Hippocampal formation (tissue), 2 donors: ENCODE measurements at places on chromosomes 2 and 18.
A peak's percentile ranks its signal among the peaks of the same experiment; 100 is the strongest.

- no peak for DNase-seq
Measured at GRCh38 chr18:10265560-10266333, 188.7 kb upstream of the APCDD1 start.

DNA sequence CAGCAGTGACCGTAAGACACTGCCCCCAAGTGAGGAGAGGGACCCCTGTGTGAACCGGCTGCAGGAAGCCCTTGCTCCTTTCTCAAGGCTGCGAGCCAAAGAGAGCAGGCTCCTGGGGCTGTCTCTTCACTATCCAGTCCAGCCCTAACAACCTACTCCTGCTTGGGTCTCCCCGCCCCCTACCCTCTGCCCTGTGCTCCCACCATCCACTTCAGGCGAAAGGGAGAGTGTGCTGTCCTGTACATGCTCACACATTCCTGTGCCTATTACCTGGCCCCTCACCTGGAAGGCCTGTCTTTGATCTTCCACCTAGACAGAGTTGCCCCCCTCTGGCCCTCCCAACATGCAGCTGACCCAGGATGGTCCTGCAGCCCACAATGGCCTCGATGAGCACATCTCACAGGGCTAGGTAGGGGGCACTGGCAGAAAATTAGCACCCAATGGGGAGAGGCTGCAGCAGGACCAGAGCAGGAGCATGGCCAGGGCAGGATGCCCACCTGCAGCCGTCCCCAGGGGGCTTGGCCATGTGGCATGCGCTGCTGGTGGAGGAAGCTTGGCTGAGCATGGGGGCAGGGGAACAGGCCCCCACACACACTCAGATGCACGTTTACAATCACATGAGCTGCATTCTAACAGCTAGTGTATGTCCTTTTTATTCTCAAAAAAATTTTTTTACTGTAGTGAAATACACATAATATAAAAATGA is 93.5 kb downstream of the POLR1A start:
- no peak for DNase-seq

DNA sequence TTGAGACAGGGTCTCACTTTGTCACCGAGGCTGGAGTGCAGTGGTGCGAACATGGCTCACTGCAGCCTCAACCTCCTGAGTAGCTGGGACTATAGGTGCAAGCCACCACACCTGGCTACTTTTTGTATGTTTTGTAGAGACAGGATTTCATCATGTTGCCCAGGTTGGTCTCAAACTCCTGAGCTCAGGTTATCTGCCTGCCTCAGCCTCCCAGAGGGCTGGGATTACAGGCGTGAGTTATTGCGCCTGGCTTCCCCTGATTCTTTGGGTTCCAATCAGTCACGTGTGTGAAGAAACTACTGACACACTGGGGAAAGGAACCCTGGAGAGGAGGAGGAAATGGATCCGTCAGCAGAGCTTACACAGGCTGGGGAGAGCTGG is 22.3 kb upstream of the RAB10 start:
- no peak for DNase-seq

DNA sequence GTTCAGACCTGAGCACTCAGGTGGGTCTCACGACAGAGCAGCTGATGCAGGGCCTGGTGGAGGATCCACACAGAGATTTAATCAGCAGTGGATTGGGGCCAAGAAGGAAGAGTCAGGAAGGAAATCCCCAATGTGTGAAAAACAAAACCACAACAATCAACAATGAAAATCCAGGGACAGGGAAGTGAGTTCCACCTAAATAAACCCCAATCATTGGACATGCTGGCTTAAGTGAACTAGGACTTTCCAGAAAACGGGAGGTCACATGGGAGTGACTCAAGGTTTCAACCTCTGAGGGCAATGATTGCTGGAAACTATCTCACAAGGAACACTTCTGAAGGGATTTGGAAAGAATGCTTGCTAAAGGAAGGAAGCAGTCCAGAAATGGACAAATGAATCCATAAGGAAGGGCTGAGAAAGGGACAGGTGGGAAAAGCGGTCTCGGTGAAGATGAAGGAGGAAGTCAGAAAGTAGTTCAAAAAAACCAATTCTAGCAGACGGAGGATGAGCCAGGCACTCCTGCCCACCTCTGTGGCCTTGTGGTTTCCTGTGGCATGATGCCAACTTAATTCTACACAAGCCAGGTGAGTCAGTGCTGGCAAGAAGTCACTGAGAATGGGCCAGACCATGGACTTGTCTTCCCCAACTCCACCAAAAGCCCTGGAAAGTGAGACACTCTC is 15.4 kb upstream of the XDH start:
- no peak for DNase-seq

DNA sequence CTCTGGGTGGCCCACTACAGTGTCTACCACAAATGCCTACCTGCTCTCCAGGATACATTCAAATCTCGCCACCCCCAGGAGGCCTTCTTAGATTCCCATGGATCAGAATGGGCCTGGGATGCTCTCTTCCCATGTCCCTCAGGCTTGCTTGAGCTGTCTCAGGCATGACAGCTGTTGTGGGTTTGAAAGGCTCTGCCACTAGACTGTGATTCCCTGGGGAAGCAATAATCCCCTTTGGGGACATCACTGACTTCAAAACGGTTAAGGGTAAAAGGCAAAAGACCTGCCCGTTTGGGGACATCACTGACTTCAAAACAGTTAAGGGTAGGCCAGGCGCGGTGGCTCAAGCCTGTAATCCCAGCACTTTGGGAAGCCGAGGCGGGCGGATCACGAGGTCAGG is 35.8 kb upstream of the ZNF516 start:
- DNase-seq, result no peak

DNA sequence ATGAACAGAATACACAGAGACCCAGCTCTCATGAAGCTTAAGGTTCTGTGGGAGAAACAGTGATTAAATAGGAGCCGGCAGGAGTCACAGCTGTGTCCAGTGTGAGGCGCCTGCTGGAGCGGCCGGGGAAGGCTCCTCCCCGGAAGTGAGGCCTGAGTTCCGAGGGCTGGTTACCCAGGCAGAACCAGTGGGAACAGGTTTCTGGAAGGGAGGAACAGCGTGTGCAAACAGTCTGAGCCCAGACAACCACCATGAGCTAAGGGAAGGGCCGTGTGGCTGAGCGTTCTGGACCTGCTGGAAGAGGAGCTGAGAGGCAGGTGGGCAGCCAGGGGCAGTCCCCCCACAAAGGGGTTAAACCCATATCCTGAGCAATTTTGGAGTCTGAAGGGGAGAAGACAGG is 26.0 kb upstream of the NPAS2 start:
- no peak for DNase-seq

DNA sequence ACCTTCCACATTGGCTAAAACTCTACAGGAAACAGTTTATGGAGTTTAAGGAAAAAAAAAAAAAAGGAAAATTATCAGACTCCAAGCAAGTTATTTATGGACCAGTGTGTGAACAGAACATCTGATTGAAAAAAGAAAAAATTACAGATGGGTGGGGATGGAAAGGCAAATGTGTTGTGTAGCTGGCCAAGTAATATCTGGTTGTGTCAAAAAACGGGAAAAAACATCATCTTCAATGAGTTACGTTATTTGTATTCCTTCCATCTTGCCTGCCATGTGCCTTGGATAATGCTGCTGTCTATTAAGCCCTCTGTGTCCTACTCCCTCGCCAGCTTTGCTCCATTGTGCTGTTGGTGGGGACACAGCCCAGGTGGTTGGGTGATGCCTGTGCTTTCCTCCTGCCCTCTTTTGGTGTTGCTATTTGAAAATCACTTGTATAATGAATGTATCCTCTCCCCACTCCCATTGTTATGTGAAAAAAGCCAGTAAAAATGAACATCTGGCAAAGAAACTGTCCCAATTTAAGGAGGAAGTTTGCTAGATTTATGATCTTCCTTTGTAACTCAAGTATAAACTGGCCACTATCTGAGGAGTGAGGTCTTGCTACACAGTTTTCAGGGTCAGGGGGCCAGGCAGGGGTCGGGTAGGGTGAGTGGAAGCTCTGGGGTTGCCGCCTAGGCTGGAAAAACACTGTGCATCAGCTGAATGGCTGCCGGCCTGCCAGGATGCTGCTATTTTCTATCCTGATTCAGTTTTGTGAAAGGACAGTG is 155.9 kb downstream of the FMNL2 start:
- peak; percentile 63 for DNase-seq

DNA sequence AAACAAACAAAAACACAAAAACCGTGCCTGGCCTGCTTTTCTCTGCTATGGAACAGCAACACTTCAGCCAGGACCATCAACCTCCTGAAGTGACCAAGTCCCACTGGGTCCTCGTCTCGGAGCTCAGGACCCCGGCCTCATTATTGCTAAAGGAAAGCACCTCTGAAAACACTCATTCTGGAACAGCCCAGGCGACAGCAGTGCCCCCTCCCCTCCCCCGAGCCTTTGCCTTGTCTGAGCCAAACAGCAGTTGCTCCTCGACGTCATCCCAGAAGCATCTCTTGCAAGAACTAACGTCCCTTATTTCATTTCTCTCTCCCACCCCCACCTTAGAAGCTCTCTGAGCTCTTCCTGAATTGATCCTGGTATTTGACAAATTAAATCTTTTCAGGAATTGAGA is 27.4 kb downstream of the APCDD1 start:
- DNase-seq, result no peak

DNA sequence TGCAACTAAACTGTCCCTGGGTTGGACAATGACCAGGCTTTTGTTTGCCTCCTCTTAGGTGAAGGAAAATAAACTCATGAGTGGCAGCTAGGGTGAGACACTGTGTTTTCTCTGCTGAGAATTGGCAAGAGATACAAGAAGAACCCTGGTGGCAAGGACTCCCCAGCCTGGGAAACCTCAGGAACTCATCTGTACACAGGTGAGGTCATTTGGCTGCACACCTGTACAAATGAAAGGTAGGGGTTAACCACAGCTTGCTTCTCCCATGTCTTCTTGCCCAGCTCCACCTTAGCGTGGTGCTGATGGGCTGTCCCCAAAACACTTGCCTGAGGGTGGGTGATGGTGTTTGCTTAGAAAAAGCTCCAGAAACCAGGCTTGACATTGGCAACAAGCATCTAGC is 97.2 kb upstream of the FAM136A start:
- no peak for DNase-seq

GRCh38 chr2:162475661-162476060 is 131.7 kb downstream of the GCA start:
- peak; percentile 22 for DNase-seq

DNA sequence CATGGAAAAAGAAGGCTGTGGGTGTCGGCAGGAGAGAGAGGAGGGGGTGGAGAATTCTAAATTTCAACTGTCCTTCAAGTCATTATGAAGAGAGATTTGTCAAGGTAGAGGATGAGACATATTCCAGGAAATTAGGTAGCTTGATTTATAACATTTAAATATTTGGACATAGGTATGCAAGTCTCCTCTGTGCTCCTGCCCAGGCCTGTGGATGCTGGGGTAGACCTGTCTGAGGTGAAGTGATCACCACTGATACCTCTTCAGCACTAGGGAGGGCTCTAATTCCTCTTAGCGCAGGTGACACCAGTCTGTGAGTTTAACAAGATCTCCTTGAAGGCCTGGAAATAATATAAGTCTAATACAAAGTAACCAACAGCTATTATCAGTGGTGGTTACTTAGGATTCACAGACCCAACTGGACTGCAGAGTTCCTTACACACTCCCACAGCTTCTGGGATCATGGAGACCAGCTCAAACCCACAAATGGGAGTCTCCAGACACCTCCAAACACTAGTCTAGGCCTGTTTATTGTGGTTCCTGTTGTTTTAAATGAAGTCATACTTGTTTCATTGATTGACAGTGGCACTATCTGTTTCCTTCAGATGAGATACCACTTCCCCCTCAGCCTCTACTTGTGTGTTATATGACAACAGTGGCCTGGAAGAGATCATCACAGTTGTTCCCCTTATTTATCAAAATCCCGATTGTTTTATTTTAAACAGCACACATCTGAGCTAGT is 104.1 kb upstream of the ITPRID2 start:
- no peak for DNase-seq

DNA sequence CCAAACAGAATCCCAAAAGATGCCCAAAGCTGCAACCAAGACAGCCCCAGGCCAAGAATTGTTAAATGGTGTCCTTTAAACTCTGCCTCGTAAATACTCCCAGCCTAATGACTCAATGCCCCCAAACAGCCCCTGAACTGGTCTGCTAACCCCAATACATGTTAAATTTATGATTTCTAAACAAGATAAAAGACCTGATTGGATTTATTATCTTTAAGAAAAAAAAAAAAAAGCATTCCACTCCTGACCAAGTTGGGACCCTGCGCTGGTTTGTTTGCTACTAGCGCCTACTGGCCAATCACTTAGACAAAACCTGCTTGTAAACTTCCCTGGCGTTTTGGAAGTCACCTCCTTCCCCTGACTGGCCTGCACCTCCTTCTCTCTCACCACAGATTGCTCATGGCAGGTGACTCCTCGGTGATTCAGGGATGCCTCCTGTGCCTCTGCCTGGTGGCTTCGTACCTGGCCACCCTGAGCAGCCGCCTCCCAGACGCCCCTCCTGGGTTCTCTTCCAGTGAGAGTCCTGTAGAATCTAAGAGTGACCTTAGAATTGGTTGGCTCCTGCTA is 121.3 kb downstream of the BCL11A start:
- DNase-seq, result no peak

- DNase-seq, result no peak
Measured at GRCh38 chr18:45370255-45371010, 244.8 kb upstream of the SLC14A2 start.

- DNase-seq, result no peak
Measured at GRCh38 chr2:10452312-10452711, 4.2 kb upstream of the ODC1 start.

- DNase-seq, result no peak
Measured at GRCh38 chr2:109631741-109632140, 17.6 kb downstream of the SOWAHC start.

DNA sequence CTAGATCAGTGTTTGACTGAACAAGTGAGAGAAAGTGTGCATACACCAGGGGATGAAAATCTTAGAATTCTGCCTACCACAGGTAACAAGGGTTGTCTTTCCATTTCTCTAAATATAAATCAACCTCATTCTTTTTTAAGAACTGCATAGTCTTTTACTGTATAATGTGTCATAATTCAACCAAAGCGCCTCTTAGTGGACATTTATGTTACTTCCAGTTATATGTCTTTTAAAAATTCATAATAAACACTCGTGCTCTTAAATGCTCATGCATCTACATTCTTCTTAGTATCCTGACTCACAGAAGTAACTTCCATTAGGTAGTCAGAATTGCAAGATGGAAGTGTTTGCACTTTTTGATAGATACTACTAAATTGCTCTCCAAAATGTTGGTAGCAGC is 76.2 kb downstream of the CHRNA1 start:
- no peak for DNase-seq

- DNase-seq, result no peak
Measured at GRCh38 chr2:235279965-235280364, 213.9 kb upstream of the AGAP1 start.

- DNase-seq, result no peak
Measured at GRCh38 chr2:101435001-101435862, 39.7 kb downstream of the RFX8 start.

- DNase-seq, result no peak
Measured at GRCh38 chr2:37324786-37325624, at the start of gene PRKD3. Gene PRKD3, minus strand, starts transcription at chr2:37324833. Its CDS starts 8,309 bp downstream, at chr2:37316524.

GRCh38 chr2:18402-19271 is 27.7 kb downstream of the FAM110C start:
- DNase-seq, result no peak

- DNase-seq, result no peak
Measured at GRCh38 chr2:176125772-176126054, 3.2 kb downstream of the HOXD9 start.

- DNase-seq, result no peak
Measured at GRCh38 chr18:32429402-32429801, 41.3 kb downstream of the GAREM1 start.

- DNase-seq, result no peak
Measured at GRCh38 chr2:42246562-42246961, 77.4 kb downstream of the EML4 start.
